ENCODE measurements at places on chromosomes 7 and 10.

DNA sequence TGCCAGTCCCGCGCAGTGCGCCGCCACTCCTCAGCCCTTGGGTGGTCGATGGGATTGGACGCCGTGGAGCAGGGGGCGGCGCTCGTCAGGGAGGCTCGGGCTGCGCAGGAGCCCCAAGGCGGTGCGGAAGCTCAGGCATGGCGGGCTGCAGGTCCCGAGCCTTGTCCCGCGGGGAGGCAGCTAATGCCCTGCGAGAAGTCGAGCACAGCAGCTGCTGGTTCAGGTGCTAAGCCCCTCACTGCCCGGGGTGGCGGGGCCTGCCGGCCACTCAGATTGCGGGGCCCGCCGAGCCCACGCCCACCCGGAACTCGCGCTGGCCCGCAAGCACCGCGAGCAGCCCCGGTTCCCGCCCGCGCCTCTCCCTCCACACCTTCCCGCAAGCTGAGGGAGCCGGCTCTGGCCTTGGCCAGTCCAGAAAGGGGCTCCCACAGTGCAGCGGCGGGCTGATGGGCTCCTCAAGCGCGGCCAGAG is 14.4 kb upstream of the WASL start:
- no peak for DNase-seq

GRCh38 chr7:133452577-133452976 is 199.7 kb downstream of the EXOC4 start:
- DNase-seq: no peak

DNA sequence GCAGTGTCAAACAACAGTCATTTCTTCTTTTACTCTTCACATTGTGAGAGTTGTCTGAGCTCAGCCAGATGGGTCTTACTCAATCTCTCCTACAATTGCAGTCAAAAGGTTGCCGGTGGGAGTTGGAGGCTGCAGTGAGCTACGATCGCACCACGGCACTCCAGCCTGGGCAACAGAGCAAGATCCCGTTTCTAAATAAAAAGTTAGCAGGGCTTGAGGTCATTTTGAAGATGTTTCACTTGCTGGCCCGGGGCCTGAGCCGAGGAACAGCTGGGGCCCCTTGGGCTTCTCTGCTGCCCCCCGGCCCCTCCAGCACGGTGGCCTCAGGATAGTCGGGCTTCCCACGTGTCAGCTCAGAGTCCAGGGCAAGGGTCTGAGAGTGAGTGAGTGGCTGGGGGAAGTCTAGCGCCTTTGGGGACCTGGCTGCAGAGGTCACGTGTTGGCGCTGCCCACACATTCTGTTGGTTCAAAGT is 40.4 kb downstream of the GTF2IRD1 start:
- no peak for DNase-seq

DNA sequence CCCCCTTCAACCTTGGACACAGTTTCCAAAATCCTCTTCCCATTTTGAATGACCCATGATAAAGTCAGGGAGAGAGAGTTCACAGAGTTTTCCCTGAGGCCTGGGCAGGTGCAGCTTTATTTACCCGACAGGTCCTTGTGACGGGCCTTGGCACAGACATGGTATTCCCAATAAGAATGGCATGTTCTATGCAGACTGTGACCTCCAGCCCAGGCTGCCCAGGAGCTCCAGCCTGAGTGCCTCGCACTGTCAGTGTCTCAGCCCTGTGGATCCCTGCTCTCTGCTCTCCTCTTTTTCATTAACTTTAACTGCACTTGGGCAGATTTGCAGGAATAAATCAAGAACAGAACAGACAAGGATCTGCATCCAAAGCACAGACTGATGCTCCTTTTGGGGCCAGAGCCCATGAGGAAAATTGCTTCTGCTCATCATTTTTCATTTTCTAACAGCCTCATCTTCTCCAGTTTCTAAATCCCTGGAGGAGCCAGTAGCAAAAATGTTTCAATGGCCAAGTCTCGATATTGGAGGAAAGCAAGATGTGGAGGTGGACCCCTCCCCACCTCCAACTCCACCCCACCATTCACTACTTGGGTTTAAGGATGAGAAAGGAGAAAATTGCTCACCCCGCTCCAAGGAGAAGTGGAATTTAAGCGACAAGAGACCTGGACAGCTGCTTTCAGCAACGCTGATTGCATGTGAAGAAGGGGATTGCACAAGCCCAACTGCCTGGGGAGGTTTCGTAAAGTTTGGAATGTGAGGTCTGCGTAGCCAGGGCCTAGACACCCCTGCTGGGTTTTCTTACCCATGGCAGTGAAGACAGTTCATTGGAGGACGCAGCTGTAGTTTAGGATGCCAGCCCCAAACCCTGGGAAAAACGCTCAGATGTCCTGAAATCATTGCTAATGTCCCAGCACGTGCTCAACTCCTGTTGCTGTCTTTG is 225.9 kb downstream of the WDR11 start:
- no peak for DNase-seq

- DNase-seq: no peak
Observed at GRCh38 chr7:121480058-121480457, 84.0 kb upstream of the FAM3C start.

DNA sequence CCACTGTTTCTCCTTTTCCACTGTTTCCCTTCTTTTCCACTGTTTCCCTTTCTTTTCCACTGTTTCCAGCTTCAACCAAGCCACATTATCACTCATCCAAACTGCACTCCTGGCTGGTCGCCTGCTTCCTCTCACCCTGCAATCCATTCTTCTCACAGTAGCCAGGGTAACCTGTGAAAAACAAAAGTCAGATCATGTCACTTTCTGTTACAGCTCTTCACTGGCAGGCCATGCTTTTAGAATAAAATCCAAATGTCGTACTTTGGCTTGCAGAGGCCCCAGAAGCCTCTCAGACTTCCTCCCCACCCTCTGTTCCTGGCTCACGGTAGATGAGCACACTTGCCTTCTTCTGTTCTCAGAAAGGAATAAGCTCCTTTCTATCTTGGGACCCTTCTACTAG is 33.9 kb downstream of the STARD3NL start:
- no peak for DNase-seq

DNA sequence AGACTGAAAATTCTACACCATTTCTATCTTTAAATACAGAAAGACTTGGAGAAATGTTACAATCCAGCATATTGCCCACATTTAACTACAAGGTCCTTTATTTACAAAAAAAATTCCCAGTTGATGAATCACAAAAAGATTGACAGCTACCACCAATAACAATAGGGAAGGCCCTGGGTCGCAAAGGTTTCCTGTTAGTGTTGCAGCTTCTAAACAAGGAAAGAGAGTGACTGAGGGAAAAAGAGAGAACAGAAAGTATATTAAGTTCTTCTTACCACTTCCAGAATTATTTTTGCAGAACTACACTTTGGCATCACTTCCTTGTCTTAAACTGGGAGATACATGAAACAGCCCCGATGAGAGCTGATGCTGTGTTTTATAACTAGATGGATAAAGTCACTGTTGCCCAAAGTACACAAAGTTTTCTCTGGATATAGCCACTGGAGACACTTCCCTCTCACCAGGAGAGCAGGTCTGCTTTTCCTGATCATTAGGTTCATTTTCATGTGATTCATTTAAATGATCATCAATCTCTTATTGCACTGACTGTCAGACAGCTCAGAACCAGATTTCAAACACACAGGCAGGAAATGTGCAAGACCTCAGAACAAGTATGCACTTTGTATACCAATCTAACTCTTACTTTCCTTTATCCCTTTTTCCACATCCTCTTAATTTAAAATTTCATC is 57.0 kb downstream of the SHTN1 start:
- no peak for DNase-seq

DNA sequence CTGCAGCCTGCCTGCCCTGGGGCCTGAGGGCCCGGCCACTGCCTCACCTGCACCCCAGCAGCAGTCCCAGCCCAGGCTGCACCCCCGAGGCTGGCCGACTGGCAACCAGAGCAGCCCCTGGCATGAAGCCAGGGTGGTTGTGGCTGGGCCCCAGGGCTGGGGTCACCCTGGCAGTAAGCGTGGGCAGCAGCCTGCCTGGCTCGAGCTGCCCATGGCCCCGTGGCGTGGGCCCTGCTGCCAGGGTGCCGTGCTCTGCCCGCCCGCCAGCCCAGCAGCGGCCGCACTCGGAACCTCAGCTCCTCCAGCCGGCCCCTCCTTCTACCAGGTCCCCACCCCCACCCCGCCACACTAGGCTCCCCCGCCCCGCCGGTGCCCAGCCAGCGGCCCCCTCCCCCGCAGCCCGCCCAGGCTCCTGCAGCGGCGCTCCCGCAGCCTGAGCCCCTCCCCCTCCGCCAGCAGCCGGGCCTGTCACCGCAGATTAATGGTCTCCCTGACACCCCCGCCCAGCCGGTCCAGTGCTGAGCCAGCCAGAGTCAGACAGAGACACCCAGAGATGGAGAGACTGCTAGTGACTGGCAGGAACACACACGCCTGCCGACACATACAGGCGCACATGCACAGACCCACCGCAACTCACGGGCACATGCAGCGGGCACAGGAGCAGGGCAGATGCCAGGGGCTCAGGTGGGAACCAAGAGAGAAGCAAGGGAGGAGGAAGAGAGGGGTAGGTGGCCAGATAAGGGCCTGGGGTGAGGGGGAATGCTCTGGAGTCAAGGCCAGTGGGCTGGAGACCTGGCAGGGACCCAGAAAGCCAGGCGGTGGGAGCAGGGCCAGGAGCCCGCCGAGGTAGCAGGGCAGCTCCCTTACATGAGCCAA is 22.4 kb downstream of the KCNH2 start:
- DNase-seq: no peak

DNA sequence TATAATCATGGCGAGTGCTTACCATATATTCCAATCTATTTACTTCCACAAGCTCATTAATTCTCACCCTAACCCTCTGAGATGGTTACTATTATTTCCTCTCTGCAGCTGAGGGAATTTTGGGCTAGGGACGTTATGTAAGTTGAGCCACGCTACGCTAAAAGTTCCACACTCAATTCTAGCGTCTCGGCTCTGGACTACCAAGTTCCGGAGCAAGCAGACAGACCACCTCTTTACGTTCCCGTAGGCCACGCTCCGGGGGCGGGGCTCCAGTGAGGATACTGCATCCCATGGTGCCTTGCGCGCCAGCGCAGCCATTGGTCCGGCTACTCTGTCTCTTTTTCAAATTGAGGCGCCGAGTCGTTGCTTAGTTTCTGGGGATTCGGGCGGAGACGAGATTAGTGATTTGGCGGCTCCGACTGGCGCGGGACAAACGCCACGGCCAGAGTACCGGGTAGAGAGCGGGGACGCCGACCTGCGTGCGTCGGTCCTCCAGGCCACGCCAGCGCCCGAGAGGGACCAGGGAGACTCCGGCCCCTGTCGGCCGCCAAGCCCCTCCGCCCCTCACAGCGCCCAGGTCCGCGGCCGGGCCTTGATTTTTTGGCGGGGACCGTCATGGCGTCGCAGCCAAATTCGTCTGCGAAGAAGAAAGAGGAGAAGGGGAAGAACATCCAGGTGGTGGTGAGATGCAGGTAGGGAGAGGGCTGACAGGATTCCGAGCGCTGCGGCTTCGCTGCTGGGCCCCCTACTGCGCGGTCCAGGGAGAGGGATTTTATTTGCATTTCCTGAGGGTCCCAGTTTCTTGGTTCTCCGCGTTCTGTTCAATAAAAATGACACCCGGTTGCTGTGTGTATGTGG is at the start of gene KIF11:
Gene KIF11, plus strand, starts transcription at position 370 of the 858 bp plus-strand sequence. Its CDS starts 246 bp downstream, at position 616.
- peak; percentile 95 for DNase-seq

- no peak for DNase-seq
Observed at GRCh38 chr10:69481305-69481704, 30.0 kb downstream of the TSPAN15 start.

DNA sequence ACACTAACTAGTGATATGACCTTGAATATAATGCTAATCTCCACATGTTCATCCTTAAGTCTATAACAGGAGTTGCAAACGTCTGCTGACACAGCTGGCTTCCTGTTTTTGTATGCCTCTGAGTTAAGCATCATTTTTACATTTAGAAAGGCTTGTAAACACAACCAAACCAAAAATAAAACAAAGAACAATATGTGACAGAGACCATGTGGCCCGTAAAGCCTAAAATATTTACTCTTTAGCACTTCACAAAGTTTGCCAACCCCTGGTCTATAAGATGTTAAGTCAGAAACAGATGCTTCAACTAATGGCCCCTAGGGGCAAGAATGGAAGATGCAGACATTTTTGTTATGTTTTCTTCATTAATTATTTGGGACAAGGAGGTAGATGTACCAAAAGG is 109.3 kb downstream of the CPEB3 start:
- no peak for DNase-seq

Data from stimulated activated CD4-positive, alpha-beta T cell treated with anti-CD3 and anti-CD28 coated beads, Interleukin-12 subunit alpha, Interleukin-12 subunit beta, amount 100 ng/mL, for 48 hours (primary cell).